Bladder microvascular endothelial cell (primary cell): ENCODE measurements at places on chromosomes 12 and 14. TPM values are rescaled to one million over a fixed set of nuclear protein-coding genes. Genes with fewer than 3 reads are reported as not detected.

TCP11L2 gene
- 41.9 and 44.7 TPM in 2 replicates for total RNA-seq

TMEM119 gene
- under 0.01 TPM in 1 of 2 replicates, not detected in the other for total RNA-seq

MDP1 gene
- total RNA-seq = 6.3 and 7.7 TPM in 2 replicates

IGFBP6 gene
- 7.0 and 44.7 TPM in 2 replicates for total RNA-seq

KLRG1 gene
- 0.25 and 0.65 TPM in 2 replicates for total RNA-seq

KRT77 gene
- total RNA-seq = not detected in 2 replicates

SERPINA9 gene
- not detected in 2 replicates for total RNA-seq

CLEC7A gene
- 0.16 and 0.25 TPM in 2 replicates for total RNA-seq

NOS1 gene
- total RNA-seq = not detected in 2 replicates

UNC79 gene
- total RNA-seq = 0.06 TPM in 1 of 2 replicates, not detected in the other

GPR65 gene
- 0.44 TPM in 1 of 2 replicates, not detected in the other for total RNA-seq

MARCHF9 gene
- total RNA-seq = 3.1 and 8.1 TPM in 2 replicates

ASB2 gene
- 0.32 TPM in 1 of 2 replicates, not detected in the other for total RNA-seq

CAPZA3 gene
- total RNA-seq = not detected in 2 replicates
